ENCODE measurements at places on chromosomes 13 and 19.

DNA sequence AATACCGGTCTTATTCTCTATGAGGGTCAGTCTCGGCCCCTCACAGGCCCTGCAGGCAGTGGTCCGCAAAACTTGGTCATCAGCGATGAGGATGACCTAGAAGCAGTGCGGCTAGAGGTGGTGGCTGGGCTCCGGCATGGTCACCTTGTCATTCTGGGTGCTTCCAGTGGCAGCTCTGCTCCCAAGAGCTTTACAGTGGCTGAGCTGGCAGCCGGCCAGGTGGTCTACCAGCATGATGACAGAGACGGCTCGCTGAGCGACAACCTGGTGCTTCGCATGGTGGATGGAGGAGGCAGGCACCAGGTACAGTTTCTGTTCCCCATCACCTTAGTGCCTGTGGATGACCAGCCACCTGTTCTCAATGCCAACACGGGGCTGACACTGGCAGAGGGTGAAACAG lies 1.8 kb downstream of the FREM2 start:
- DNase-seq = no peak

DNA sequence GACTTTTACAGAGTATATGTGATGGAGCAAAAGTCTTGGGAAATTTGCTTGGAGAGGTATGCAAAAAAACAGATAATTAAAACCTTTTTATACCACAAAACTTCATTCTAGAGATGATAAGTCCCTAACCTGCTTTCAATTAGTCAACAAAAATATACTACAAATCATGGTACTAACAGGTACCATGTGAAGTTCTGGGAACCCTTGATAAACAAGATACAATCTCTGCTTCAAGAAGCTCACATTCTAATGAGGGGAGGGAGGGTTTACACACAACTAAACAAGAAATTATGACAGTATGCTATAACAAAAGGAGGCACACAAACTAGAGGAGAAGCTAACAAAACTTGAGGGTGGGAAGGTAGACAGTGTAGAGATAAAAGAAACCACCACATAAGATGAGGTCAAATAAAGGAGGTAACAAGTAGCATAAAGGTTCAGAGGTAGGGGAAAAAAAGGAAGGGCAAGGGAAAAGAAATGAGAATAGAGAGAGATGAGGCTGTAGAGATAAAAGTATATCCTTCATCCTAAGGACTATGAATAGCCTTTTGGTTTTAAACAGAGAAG lies 91.4 kb downstream of the MYCBP2 start:
- no peak for DNase-seq

DNA sequence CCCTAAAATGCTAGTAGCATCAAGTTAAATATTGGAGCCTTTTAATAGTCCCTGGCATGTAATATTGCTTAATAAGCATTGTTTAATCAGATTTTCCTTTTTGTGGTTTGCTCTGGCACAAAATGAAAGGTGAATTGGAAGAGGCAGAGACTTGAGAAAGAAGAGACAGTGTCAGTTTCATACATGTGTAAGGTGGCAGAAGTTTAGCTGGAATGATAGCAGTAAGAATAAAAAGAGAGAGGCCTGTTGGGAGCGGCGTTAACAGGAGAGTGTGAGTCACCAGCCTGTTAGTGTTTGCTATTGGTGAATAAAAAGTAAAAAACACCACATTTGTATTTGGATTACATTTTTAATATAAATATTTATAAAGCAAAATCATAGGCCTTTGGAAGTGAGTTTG lies 145.3 kb downstream of the PDS5B start:
- no peak for DNase-seq

GRCh38 chr13:99051768-99052455 lies 74.0 kb upstream of the DOCK9 start:
- no peak for DNase-seq

- DNase-seq = no peak
Observed at GRCh38 chr13:113915786-113916329, 52.0 kb upstream of the GAS6 start.

GRCh38 chr13:94342436-94343242 lies 136.8 kb downstream of the DCT start:
- no peak for DNase-seq

DNA sequence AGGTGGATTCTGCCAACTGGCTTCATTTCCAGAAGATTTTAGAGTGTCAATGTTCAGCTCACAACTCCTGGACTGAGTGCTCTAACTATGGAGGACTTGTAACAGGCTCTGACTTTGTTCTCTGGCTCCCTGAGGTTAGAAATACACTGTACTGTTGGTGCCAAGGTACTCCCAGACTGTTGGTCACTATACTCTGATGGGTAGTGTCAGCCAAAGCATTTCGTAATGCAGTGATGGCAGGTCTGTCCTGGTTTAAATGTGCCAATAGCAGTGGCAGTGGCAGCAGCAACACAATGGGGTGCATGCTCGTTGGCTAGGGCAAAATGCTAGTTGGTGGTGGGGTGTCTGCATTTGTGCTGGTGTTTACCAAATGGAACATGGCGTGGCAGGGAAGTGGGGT lies 472.2 kb downstream of the TDRD3 start:
- DNase-seq = no peak
